EH (cell line): ENCODE measurements at places on chromosomes 5 and 9.
A peak's percentile ranks its signal among the peaks of the same experiment; 100 is the strongest.

- DNase-seq, result no peak
Observed at GRCh38 chr5:77131361-77131760, 44.3 kb upstream of the ZBED3 start.

GRCh38 chr5:172733974-172734346 lies 37.0 kb downstream of the DUSP1 start:
- no peak for DNase-seq

DNA sequence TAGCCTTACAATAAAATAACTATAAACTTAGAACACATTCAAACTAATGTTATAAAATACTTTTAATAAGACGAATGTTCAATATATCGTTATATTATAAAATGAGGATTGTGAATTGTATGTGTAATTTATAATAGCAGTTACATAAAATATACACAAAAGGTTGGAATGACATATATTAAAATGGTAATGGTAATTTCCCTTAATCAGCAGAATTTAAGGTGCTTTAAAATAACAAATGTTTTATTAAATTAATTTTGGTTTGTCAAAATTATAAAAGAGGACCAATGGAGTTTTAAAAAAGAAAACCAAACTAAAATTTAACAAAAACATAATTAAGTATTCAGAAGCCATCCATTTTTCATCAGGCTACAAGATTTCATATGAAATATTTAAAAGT lies 164.3 kb upstream of the PRDM9 start:
- no peak for DNase-seq

DNA sequence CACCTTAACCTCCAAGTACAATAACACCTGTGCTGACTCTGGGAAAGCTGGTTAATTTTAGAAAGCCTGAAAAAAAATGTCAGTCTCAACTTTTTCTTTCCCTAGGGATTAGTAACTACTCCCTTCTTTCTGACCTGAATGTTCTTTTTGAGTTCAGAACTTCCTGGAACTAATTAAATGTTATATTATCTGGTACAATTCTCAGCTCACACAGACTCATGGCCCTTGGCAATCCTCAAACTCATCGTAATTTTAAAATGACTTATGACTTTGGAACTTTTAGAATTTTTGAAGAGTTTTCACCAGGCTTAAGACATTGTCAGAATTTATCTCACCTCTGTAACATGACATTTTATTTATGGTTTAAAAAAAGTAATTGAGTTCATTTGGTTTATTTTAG lies 315.0 kb downstream of the FER start:
- DNase-seq, result peak; percentile 73

DNA sequence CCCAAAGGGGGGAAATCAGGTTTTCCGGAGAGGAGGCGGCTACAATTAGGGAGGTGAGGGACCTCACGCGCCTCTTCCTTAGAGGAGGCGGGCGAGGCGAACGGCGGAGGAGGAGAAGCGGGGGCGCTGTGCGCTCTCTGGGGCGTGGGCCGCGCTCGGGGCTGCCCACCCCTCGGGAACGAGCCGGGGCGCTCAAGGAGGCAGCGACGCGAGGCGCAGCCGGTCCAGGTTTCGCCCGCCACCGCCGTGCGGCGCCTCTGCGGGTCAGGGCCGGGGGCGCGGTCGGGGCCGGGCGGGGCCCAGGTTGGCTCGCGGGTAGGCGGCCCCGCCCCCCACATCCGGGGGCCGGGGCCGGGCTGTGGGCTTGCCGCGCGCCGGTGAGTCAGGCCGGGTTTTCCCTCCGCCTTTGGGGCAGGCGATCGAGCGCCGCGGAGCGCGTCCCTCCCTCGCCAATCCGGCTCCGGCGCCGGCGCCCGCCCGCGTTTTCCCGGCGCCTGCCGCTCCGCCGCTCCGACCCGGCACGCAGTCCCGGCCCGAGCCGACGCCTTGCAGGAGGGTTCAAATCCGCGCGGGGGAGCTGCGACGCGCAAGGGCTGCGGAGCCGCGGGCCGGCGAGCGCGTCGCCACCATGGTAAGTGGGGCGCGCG lies at the start of gene N4BP3:
TSS of gene N4BP3 (plus strand) at position 392 of the 647 bp plus-strand sequence. CDS start 6,052 bp downstream, outside the sequence.
- DNase-seq, result peak; percentile 43

DNA sequence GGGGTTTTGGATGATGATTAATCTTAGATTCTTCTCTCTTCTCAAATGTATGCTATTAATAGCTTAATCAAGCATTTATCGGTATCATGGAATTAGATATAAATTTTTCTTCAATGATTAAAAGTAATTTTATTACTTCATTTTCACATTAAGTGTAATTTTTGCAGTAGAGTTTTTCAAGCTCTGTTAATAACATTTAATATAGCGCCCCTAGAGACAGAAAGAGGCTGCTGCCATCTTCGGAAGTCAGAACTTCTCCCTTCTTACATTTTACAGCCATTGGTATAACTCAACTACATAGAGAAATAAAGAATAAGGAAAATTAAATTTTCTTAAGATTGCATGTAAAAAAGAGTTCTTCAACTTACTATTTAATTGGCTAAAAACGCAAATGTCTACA lies 540.3 kb downstream of the GABRG2 start:
- DNase-seq, result no peak

GRCh38 chr9:113499153-113499875 lies 35.8 kb downstream of the RGS3 start:
- no peak for DNase-seq

DNA sequence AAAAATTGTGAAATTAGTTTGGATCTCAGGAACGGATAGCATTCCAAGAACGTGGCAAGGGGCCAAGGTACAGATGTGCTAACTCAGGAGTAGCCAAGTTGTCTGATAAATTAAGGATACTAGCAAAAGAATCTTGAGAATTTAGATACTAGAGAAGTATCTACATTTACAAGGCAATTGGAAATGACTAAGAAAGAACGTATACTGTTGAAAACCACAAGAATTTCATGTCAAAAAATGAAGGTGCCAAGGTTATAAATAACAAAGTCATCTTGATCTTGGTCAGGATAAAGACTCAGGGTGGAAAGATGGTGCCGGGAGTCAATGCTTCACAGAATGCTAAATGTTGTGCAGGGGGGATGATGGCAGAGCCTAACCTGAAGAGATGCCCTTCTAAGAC lies 19.2 kb downstream of the CAPSL start:
- peak; percentile 97 for DNase-seq
